H1 (cell line): ENCODE measurements at places on chromosomes 6 and 20.
A peak's percentile ranks its signal among the peaks of the same experiment; 100 is the strongest.

- no peak for DNase-seq
- no peak overlapping the region; the same call in 1 of the 2 replicates for H3K4me3 ChIP-seq
- H3K4me1 ChIP-seq, result peaks cover 11% of the 10 kb centered on the region
Observed at GRCh38 chr6:31713991-31714684, 1.0 kb upstream of the LY6G6D start.

- H3K36me3 ChIP-seq, result no peaks in the 10 kb centered on the region
- no peak overlapping the region for H3K27ac ChIP-seq
- H3K4me1 ChIP-seq, result no peaks in the 10 kb centered on the region
Observed at GRCh38 chr6:128635219-128635618, 114.8 kb upstream of the PTPRK start.

GRCh38 chr20:38764567-38765318 lies 16.5 kb downstream of the ACTR5 start:
- H3K4me1 ChIP-seq, result no peaks in the 10 kb centered on the region
- no peak overlapping the region for H3K4me3 ChIP-seq
- DNase-seq, result no peak
- no peaks in the 10 kb centered on the region for H3K27me3 ChIP-seq

DNA sequence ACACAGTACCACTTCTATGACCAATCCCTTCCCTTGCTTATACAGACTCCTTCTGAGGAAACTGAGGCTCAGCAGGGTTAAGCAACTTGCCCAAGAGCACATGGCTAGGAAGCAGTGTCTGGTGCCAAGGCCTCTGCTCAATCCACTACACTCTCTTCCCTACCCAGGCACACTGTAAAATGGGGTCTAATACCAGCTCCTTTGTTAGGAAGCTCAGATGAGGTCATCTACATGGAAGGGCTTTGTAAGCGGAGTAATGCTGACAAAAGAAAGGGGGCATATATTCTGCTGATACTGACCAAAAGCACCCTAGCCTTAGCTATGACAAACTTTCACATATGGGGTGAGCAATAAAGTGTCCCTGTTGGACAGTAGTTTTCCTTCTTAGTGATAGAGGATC lies 9.1 kb downstream of the TRIM26 start:
- no peak overlapping the region for H3K27ac ChIP-seq
- no peak for DNase-seq
- no peak overlapping the region for H3K4me3 ChIP-seq
- no peaks in the 10 kb centered on the region for H3K27me3 ChIP-seq

DNA sequence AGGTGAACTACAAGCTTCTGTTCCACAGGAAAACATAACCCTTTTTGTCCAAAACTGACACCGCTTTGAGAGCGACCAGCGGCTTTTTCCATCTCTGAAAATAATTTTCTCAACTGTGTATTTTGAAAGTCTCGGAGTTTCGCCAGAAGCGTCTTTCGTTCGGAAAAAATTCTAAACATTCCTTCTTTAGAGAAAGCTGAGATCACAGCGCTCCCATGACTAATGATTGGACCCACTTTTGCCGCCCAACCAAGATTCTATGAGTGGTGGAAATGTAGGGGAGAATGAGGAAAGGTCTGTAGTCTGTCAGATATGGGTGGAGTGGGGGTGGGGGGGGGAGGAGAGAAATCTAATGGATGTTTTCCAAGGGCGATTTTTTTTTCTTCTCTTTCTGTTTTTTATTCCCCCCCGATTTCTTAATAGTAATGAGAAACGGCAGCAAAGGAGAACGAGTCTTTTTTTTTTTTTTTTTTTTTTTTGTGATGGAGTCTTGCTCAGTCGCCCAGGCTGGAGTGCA lies 189.3 kb downstream of the TRIM27 start:
- H3K36me3 ChIP-seq, result no peaks in the 10 kb centered on the region
- no peak overlapping the region for H3K4me3 ChIP-seq
- peaks cover 44% of the 10 kb centered on the region for H3K27me3 ChIP-seq
- H3K4me1 ChIP-seq, result no peaks in the 10 kb centered on the region

DNA sequence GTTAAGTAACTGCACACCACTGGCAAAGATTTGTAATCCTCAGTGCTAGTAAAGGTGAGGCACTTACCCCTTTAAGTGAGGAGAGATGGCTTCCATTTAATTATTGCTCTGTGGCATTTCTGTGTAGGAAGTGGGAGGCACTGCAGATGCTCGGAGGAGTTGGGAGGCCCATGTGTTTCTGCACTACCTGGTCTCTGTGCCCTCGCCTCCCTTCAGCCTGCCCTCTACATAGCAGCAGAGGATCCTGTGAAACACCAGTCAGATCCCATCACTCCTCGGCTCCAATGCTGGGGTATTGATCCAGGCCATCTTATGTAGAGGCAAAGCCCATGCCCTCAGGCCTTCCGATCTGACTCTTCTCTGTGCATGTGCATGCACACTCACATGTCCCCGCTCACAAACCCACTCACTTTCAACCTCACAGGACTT lies 67.0 kb downstream of the SLX4IP start:
- no peak for DNase-seq
- no peak overlapping the region for H3K27ac ChIP-seq
- no peak overlapping the region for H3K4me3 ChIP-seq

GRCh38 chr6:25035174-25035511 lies 99.4 kb upstream of the RIPOR2 start:
- no peaks in the 10 kb centered on the region for H3K4me1 ChIP-seq
- no peak overlapping the region for H3K27ac ChIP-seq
- no peaks in the 10 kb centered on the region for H3K27me3 ChIP-seq
- H3K36me3 ChIP-seq, result no peaks in the 10 kb centered on the region
- no peak for DNase-seq

- no peaks in the 10 kb centered on the region for H3K4me1 ChIP-seq
- H3K27me3 ChIP-seq, result no peaks in the 10 kb centered on the region
- no peak overlapping the region for H3K4me3 ChIP-seq
- DNase-seq, result no peak
- H3K27ac ChIP-seq, result no peak overlapping the region
Observed at GRCh38 chr6:29946223-29947076, 4.1 kb downstream of the HLA-A start.

DNA sequence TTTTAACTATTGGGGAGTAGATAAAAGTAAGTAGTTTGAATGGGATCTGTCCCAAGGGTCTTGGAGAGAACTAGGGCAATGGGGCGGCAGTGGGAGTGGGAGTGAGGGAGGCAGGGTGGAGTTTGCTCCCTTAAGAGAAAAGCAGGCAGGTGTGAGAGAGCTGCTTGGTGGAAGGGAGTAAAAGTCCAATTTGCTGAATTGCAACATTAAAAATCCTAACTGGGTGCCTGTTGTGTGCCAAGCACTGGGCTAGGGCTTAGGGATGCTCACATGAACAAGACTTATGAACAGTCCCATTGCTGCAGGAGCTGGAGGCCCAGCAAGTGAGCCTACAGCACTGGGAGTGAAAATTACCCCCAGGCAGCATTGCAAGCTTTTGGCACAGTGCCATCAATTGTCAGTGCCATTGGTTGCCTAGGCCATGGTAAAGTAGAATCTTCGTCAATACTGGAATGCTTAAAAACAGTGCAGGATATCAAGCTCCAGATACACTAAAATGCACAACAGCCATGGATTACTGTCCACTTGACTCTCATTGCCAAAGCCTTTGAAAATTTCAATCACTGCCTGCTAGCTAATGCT lies 277.7 kb upstream of the JARID2 start:
- no peak for DNase-seq
- no peak overlapping the region for H3K27ac ChIP-seq
- H3K4me1 ChIP-seq, result peaks cover 15% of the 10 kb centered on the region
- H3K4me3 ChIP-seq, result no peak overlapping the region
- no peaks in the 10 kb centered on the region for H3K27me3 ChIP-seq

GRCh38 chr20:15596220-15596890 lies 976.9 kb downstream of the KIF16B start:
- H3K27ac ChIP-seq, result no peak overlapping the region
- no peak overlapping the region for H3K4me3 ChIP-seq
- no peaks in the 10 kb centered on the region for H3K36me3 ChIP-seq
- DNase-seq, result no peak
- H3K27me3 ChIP-seq, result no peaks in the 10 kb centered on the region

DNA sequence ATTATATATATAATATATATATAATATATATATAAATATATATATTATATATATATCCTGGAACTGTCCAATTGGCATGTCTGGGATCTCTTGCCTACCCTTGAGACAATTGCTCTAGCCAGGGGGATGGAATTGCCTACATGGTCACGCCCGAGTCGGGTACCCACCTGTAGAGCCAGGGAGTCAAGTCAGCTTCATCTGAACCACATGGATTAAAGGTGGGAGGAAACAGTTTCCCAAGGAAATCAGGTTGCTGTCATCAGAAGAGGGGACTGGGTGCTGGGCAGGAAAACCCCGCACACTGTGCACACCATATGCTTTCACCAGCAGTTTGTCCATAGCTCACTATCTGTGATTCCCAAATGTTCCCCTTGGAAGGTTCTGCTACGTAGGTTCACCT lies 252.5 kb upstream of the NOX3 start:
- H3K27me3 ChIP-seq, result no peaks in the 10 kb centered on the region
- H3K36me3 ChIP-seq, result no peaks in the 10 kb centered on the region
- no peak for DNase-seq
- no peaks in the 10 kb centered on the region for H3K4me1 ChIP-seq
- H3K27ac ChIP-seq, result no peak overlapping the region
- no peak overlapping the region for H3K4me3 ChIP-seq

GRCh38 chr6:81515562-81516453 lies 236.7 kb downstream of the TENT5A start:
- H3K36me3 ChIP-seq, result no peaks in the 10 kb centered on the region
- H3K4me3 ChIP-seq, result no peak overlapping the region
- H3K4me1 ChIP-seq, result no peaks in the 10 kb centered on the region
- no peak overlapping the region for H3K27ac ChIP-seq

DNA sequence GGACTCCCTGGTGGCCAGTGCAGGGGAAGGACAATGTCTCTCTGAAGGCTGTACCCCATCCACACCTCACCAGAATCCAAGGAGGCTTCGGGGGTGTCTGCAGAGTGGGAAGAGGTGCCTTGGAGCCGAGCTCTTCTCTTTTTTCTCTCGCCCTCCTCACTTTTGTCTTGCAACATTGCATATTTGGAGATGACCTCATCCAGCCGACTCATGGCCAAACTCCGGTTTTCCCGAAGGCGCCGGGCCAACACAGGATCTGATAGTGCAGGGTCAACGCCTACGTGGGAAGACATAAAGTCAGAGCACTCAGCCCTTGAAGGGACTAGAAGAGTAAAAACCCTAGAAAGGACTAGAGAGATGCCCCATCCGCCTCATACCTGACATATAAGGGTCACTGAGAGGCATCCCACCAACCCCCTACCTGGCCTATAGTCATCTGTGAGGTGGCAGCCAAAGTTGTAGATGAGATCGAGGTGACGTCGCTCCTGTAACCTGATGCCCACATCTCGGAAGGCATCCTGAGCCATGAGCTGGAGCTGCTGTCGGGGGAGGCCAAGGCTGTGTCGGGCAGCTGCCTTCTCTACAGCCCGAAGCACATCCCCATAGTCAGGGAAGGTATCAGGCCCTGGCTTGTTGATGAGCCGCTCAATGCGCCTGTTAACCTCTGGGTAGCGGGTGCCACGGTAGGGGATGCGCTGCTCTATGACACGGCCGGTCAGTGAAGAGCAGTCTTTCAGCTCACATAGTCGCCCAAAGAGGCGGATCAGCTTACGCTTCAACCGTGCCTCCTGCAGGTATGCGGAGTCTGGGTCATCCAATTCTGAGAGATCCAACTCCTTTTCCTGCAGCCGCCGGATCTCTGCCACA lies 3.0 kb upstream of the ZBTB22 start:
- H3K27me3 ChIP-seq, result no peaks in the 10 kb centered on the region
- no peaks in the 10 kb centered on the region for H3K4me1 ChIP-seq
- peak overlapping the region; percentile 36 for H3K27ac ChIP-seq
- no peak for DNase-seq
- H3K36me3 ChIP-seq, result peaks cover 10% of the 10 kb centered on the region; the same call in 1 of the 2 replicates
- H3K4me3 ChIP-seq, result peak overlapping the region; percentile 76; the same call in 1 of the 2 replicates

GRCh38 chr20:10832141-10832540 lies 158.3 kb upstream of the JAG1 start:
- H3K36me3 ChIP-seq, result no peaks in the 10 kb centered on the region
- no peak overlapping the region for H3K4me3 ChIP-seq
- H3K27me3 ChIP-seq, result no peaks in the 10 kb centered on the region
- no peak overlapping the region for H3K27ac ChIP-seq

DNA sequence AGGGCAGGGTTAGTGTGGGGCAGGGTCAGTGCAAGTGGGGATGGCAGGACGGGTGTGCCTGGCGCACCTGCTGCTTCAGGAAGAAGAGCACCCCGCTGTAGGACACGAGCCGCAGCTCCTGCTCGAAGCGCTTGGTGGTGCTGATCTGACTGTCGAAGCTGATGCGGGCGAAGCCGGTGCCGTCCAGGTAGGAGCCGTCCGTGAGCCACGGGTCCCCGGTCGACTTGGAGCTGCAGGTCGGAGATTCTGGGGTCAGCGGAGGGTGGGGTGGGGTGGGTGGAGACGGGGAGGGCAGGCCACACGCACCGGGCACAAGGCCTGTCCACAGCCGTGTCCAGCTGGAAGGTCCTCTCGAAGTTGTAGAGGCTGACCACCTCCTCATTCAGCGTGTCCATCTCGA lies 10.2 kb downstream of the ADRM1 start:
- no peaks in the 10 kb centered on the region for H3K4me1 ChIP-seq
- no peak overlapping the region for H3K4me3 ChIP-seq
- H3K36me3 ChIP-seq, result peaks cover 44% of the 10 kb centered on the region
- no peak for DNase-seq

DNA sequence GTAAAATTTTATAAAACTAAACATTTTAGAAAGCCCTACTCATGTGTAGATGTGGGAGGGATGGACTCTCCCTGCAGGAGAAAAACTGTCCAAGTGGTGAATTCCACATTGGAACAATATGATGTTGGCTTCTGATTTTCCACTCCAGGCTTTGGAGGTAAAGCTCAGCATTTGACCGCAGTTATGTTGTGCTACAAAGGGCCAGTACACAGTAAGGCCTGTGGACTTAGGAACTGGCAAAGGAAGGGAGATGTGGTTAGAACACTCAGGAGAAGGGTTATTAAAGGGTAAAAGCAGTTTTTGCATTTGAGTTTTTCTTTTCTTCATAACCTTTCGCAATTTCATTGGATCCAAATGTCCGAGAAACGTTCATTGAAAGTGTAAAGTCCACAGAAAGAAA lies 150.3 kb upstream of the SASH1 start:
- no peaks in the 10 kb centered on the region for H3K4me1 ChIP-seq
- no peak overlapping the region for H3K4me3 ChIP-seq
- no peaks in the 10 kb centered on the region for H3K36me3 ChIP-seq
- H3K27me3 ChIP-seq, result no peaks in the 10 kb centered on the region

- no peaks in the 10 kb centered on the region for H3K36me3 ChIP-seq
- DNase-seq, result no peak
- H3K27me3 ChIP-seq, result no peaks in the 10 kb centered on the region
Observed at GRCh38 chr6:57021086-57021720, 25.3 kb upstream of the KIAA1586 start.

- no peak overlapping the region for H3K27ac ChIP-seq
- no peaks in the 10 kb centered on the region for H3K36me3 ChIP-seq
- H3K4me3 ChIP-seq, result no peak overlapping the region
- H3K4me1 ChIP-seq, result peaks cover 3% of the 10 kb centered on the region; the same call in 1 of the 2 replicates
- DNase-seq, result no peak
Observed at GRCh38 chr20:53654932-53655624, 61.4 kb upstream of the ZNF217 start.

GRCh38 chr6:141510803-141511202 lies 621.9 kb upstream of the GJE1 start:
- no peaks in the 10 kb centered on the region for H3K4me1 ChIP-seq
- no peak overlapping the region for H3K4me3 ChIP-seq
- H3K27ac ChIP-seq, result no peak overlapping the region
- no peak for DNase-seq
- H3K27me3 ChIP-seq, result no peaks in the 10 kb centered on the region

- no peak overlapping the region for H3K4me3 ChIP-seq
- DNase-seq, result no peak
- H3K4me1 ChIP-seq, result peaks cover 3% of the 10 kb centered on the region
- H3K27ac ChIP-seq, result no peak overlapping the region
- H3K36me3 ChIP-seq, result no peaks in the 10 kb centered on the region
- H3K27me3 ChIP-seq, result no peaks in the 10 kb centered on the region
Observed at GRCh38 chr6:150770637-150771036, 94.9 kb upstream of the MTHFD1L start.

- no peak overlapping the region for H3K27ac ChIP-seq
- H3K36me3 ChIP-seq, result no peaks in the 10 kb centered on the region
- H3K4me3 ChIP-seq, result no peak overlapping the region
Observed at GRCh38 chr6:113668641-113669408, 188.3 kb upstream of the MARCKS start.
